Aorta (tissue), 5 donors: ENCODE measurements at places on chromosomes 7 and 10. TPM values are rescaled to one million over a fixed set of nuclear protein-coding genes. Genes with fewer than 3 reads are reported as not detected.

The TMEM243 gene
- total RNA-seq, result 37.7 TPM

The PON1 gene
- not detected for total RNA-seq

The CCL26 gene
- 1.9 TPM for total RNA-seq

DNA sequence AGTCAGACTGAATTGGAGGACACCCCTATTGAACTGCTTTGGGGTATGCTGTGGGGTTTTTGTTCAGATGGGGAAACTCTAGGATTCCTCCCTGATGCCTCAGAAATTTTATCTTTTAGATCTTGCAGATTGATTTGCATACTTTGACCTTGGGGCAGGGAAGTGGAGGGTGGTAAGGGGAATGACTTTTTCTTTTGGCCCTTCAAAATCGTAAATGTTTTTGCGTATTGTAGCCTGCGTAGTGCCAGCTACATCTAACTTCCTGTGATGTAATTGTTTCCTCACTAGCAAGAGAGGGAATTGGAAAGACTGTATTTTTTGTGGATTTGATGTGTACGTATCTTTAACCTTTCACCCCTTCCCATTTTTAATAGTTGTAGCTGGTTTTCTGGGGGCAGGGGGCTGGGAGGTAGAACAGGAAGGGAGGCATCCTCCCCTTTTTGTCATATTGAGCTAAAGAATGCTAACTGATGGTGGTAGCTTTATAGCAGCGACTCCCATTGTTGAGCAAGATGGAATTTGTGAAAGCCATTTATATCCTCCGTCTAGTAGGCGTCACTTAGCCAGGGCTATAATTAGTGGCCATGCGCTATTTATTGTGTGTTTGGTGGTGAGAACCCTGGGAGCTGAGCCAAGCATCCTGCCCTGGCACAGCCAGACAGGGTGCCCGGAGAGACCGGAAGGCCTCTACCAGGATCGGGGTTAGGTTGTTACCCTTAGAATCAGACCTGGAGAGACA is 11.3 kb downstream of the DUSP5 start:
- DNase-seq, result peak; percentile 55

DNA sequence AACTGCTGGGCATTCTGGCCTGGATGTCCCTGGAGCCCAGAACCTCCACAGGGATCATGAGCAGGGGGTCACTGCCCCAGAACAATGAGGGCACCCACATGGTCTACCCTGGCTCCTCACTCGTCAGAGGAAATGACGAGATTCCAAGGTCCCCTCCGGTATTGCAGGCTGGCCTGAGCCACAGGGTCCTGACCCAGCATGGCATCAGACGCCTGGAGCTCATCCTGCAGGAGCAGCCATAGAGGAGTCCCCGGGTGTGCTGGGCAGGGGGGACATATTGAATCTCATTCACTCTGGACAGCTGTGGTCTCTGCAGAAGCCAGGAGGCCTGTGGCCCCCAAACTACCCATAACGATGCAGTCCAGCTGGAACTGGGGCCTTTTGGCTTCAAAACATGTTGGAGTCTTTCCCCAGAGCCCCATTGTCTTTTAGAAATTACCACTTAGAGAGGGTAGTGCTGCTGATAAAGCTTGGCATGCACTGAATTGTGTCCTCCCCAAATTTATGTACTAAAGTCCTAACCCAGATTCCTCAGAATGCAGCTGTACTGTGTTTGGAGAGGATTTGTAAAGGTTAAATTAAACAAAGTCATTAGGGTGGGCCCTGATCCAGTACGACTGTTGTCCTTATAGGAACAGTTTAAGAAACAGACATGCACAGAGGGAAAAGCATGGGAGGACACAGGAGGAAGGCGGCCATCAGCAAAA is 27.7 kb downstream of the ANXA8 start:
- no peak for DNase-seq

DNA sequence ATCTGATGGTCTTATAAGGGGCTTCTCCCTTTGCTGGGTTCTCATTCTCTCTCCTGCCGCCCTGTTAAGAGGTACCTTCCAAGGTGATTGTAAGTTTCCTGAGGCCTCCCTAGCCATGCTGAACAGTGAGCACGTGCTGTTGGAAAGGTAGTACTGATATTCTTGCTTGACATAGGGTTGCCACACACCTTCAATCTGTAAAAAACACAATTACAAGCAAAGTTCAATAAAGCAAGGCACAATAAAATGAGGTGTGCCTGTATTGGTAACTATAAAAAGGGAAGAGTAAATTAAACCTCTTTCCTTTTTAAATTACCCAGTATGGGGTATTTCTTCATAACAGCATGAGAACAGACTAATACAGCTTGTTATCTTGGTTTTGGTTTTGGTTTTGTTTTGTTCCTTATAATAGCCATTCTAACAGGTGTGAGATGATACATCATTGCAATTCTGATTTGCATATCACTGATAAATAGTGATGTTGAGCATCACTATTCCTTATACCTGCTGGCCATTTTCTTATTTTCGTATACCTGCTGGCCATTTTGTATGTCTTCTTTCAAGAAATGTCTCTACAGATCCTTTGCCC is 164.9 kb upstream of the TRIM24 start:
- no peak for DNase-seq

DNA sequence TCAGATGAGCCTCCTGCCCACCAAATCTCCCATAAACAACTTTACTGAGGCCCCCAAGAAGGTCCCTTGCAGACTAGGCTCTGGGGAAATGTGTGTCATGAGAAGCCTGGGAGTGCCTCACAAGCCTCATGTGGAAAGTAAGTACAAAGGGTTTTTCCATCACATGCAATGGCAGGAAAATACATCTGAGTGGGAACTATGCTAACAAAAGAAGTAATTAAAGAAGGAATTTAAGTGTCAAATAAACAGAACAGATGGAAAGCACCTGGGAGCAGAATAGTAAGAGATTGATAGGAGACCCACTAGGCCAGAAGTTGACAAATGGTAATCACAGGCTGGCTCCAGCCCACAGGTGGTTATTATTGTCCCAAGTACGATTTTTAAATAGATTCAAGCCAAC is 20.5 kb downstream of the GSAP start:
- no peak for DNase-seq

GRCh38 chr7:78746301-78746700 is 707.2 kb downstream of the MAGI2 start:
- no peak for DNase-seq

DNA sequence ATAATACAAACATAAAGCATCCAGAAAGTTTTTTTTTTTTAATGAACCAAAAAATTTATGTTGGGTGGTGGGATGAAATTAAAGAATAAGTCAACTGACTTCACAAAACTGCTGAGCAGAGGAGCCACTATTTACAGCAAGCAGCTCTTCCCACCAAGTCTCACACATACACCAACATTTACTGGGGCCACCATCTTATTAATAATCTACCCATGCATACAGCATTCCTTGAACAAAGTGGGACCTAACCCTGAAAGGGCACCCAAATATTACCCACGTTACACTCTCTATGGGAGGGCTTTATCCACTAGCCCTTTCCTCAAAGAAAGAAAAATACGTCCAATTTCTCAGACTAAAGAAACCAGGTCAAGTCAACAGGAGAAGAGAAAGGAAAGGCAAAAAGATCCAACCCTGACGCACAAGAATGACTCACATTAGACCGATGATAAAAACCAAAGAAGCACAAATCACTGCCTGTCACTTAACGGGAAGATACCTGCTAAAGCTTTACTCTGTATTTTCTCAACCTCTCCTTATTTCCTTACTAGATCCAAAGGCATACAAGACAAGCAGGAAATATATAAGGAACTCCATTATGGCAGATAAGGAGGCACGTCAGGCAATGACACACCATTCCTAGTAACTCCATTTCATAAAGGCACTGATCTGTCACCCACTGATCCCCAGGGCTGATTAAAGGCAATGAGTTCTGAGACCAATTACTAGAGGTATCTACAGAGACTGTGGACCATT is 141.8 kb upstream of the ASAH2 start:
- no peak for DNase-seq

GRCh38 chr10:129942391-129942790 is 21.7 kb downstream of the EBF3 start:
- no peak for DNase-seq

DNA sequence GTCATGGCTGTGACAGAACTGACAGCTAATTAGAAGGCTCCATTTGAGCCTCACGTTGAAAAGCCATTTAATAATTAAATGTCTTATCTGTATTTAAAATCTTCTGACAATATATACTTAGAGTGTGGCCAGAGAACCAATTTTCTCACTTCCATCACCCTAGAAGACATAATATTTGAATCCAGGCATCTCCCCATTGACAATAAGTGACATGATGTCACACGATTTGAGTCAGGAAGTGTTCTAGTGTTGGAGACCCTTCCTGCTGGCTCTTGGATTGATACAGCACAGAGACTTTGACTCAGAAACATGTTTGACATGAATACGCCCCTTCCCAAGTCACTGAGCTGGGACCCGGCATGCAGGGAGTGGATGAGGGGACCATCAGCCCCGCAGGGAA is 85.9 kb downstream of the SLIT1 start:
- DNase-seq, result no peak

GRCh38 chr10:129277841-129278240 is 189.2 kb upstream of the MGMT start:
- DNase-seq, result peak; percentile 71
